Activated effector memory CD4-positive, alpha-beta T cell treated with anti-CD3 and anti-CD28 coated beads, Interleukin-2, amount 50 U/mL, for 16 hours (primary cell): ENCODE measurements at places on chromosomes 12 and 14.

GRCh38 chr12:30152705-30153104 is 369.0 kb upstream of the TMTC1 start:
- DNase-seq, result no peak

- no peak for DNase-seq
These were observed 355.2 kb downstream of the BMP4 start for GRCh38 chr14:53601409-53601808.

GRCh38 chr12:106255952-106256351 is 8.1 kb upstream of the CKAP4 start:
- DNase-seq, result no peak

GRCh38 chr14:98536256-98536655 is 735.7 kb downstream of the BCL11B start:
- DNase-seq, result no peak

- no peak for DNase-seq
These were observed 342.9 kb downstream of the PAWR start for GRCh38 chr12:79347866-79348265.

GRCh38 chr12:39572551-39572950 is 47.1 kb downstream of the ABCD2 start:
- no peak for DNase-seq

DNA sequence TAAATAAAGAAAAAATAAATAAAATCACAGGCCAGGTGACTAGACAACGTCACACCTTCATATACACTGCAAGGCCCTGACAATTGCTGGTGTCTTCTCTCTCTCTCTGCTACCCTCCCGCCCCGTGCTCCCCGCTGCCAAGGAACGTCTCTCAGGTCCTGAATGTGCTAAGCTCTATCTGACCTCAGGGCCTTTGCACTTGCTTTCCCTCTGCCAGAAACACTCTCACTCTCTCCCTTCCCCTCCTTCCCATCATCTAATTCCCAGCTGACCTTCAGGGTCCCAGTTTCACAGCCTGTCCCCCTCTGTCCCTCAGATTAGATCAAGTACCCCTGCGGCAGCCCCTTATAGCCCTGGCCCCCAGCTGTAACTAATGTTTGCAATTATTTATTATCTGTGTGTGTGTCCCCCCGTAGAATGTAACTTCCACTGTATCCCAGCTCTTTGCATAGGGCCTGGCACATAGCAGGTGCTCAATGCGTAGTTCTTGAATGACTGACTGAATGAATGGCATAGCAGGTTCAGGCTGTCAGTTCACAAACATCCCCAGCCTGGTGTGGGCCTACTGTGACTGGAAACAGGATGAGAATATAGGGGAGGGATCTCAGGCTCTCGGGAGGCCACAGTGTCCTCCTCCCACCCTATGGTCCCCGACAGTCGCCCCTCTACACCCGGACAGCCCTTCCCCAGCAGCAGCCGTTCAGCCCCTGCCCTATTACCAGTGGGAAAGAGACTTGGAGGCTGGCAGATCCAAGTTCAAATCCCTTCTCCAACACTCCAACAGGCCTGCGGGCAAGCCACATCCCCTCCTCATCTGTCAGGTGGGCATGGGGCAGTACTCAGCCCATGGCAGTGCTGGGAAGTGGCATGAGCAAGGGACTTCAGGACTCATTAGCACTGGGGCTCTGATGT is 6.6 kb downstream of the BEGAIN start:
- peak; percentile 47 for DNase-seq

DNA sequence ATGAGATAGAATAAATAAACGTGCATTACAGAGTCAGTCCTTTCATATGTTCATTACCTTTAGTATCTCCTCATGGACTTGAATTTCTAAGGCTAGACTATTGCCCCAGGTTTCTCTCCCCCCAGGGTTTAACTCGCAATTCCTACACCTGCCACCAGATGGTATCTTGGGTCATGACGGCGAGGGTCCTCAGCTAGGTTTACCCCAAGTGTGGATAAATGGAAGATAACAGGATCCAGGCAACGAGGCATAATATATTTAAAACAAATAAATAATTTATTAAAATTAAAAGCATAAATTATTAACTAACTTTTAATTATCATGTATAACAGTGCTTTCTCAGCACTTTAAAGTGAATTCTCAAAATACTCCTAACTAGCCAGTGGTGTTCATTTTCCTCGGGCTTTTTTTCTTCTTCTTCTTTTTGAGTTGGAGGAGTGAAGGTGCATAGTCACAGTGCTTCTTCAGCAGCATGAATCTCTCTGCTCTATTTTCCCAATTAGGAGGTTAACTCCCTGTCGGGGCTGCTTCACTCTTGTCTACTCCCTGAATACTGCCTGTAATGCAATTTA is 243.5 kb upstream of the CAND1 start:
- DNase-seq, result peak; percentile 75

DNA sequence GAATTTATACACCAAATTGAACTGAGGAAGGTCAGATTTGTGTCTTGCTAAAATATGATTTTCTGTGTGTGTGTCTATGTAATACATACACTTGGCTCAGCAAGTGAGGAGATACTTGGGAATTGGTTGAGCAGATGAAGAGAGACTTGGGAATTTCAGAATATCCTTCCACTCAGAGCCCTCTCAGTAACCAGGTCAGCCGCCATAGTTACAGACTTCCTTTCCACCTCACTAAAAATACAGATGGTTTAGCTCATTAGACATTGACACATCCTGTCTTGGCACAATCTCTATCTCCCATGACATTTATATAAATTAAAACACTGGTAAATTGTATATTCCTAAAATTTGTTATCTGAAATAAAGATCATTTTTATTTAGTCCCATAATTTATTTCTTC is 15.9 kb downstream of the PIK3C2G start:
- DNase-seq, result no peak

DNA sequence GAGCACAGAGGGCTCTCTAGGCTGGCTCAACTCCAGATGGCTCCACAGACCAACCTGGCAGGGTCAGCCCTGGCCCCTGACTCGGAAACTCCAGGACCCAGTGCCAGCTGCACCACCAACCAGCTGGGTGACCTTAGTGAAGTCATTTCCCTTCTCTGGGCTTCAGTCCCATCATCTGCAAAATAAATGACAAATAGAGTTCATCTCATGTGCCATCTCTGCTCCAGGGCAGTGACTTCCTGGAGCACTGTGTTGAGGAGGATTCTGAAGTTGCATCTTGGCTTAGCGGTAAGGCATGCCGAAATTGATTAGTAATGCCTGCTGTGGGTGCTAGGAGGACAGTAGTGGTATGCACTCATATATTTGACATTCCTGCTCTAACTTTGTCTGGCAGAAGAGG is 31.5 kb downstream of the DTX1 start:
- DNase-seq, result no peak

DNA sequence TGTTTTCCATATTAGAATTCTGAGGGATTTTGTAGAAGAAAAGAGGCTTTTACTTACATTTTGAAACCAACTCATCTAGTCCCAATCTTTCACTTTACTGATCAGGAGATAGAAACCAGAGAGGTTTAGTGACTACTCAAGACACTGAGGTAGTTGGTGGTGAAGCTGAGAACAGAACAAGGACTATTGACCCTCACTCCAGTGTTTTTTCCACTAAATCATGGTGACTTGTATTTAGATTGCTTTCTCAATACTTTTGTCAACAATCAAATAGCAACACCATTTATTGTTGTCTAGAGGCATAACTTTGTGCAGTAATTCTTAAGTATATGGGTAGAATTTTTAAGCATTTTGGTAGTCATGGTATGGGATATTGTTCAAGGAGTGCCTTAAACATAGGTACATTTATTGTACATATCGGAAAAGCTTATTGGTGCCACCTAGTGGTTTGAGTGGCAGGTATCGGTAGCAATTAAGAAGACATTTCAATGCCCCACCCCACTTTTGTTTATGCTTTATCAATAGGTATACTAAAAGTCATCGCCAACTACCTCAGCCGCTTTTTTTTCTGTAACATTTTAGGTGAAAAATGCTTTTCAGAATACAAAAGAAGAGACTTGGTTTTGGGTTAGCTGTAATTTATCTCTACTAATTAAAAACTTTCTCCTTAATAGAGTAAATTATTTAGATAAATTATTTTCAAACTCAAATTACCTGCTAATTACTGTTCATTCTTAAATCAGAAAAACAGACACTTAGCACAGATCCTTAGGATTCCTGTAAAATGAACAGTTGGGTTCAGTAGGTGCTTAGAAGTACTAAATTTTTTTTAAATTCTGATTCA is 47.3 kb upstream of the PAWR start:
- no peak for DNase-seq

GRCh38 chr12:4266990-4267389 is 6.6 kb upstream of the CCND2 start:
- DNase-seq, result no peak

GRCh38 chr14:101932673-101933072 is 31.7 kb upstream of the DYNC1H1 start:
- peak; percentile 45 for DNase-seq

- DNase-seq, result no peak
These were observed 1.4 kb upstream of the CDCA4 start for GRCh38 chr14:105022276-105022670.

GRCh38 chr12:14577344-14577743 is 9.7 kb upstream of the PLBD1 start:
- DNase-seq, result no peak

DNA sequence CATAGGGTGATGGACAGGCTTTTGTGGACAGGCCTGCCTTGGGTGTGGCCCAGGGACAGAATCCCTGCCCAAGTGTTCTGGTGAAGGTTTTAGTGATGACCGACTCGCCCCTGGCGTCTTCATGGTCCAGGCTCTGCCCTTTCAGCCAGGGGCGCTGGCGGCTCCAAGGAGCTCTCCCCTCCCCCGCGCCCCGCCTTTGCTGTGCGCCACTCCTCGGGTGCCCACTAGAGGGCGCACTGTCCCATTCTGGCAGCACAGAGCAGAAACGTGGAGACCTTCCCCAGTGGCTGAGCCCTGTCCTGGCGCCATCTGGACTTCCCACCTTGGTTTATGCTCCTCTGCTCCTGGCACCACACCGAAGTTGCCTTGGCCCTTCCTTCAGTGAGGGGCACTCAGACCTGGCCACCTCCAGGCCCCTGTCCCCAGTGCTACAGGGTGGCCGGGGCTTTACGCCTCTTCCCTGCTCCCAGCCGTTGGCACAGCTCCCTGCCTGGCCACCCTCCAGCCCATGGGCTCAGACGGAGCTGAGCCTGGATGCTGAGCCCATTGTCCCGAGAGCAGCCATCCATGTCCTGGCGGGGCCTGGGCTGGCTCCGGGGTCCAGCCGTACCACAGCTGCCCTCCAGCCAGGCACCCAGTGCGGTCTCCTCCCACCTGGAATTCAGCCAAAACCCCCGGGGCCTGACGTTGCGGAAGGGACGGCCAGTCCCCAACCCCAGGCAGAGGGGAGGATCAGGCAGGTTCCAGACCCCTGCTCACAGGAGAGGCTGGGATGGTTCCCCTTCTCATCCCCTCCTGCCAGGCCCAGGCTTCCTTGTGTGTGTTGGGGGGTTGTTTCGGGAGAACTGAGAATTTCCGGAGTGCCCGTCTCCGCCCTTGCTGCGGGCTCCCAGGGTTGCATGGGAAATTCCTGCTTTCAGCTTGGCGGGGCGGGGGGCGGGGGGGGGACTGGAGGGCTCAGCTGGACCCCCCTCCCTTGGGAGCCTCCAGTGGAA is 5.6 kb upstream of the CRIP1 start:
- peak; percentile 97 for DNase-seq

DNA sequence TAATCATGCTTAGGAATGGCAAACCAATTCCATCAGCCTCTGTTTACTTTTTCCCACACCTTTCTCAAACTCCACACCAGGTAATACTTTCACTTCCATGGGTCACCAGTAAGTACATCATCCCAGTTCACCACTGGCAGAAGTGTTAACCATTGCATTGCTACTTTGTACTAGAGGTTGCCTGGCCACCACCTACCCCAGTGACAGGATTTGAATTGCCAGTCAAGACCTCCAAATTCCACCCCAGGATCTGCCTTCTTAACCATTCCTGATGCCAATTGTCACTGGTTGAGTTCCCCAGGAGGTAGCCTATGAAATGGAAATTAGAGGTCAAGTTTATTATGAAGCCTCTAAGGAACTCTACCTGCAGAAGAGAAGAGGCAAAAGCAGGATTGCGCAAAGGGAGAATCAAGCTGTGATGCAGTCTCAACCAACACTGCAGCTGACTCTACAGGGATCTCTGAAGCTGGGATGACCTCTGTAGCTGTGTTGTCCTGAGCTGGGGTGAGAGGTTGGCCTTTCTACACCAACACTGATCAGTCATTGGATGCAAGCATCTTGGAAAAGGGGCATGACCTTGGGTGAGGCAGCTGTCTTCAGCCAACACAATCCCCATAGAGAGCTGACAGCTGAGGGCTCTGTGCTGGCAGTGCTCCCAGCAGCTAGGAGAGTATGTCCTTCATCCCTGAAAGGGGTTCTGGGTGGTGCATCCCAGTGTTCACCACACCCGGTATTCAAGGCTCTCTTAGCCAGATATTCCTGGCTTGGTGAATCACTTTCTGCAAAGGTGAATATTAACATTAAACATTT is 37.0 kb upstream of the HMGA2 start:
- DNase-seq, result no peak

- DNase-seq, result no peak
These were observed 403 bp upstream of the PNP start for GRCh38 chr14:20468764-20469241.

DNA sequence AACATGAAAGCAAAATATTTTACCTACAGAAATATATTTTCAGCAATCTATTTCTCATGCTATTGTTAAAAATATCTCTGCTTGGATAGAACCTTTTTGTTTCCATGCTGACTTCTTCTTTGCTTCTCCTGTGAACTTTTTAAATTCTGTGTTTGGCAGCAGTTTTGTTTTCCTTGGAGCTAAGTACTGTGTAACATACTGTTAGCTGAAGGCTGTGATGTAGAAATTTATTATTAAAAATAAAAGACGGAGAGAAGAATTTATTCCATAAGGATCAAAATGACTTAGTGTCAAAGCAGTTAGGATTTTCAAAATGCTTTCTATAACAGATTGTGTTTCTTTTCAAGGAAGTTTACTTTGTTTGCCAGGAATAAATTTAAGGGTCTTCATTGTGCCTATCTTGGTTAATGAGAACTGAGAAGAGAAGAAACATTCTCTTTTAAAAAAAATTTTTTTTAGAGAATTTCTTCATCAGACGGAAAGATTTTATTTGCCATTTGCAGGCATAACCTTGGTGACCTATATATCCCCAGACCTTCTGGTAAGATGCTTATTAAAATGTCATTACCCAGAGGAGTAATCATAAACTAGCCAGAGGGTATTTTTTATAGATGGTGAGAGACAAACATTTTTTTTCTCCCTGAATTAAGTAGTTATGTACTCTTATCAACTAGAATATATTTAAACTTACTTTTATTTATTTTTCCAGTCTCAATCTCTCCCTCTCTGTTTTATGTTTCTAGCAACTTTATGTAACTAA is 147.1 kb upstream of the SLCO1C1 start:
- no peak for DNase-seq

DNA sequence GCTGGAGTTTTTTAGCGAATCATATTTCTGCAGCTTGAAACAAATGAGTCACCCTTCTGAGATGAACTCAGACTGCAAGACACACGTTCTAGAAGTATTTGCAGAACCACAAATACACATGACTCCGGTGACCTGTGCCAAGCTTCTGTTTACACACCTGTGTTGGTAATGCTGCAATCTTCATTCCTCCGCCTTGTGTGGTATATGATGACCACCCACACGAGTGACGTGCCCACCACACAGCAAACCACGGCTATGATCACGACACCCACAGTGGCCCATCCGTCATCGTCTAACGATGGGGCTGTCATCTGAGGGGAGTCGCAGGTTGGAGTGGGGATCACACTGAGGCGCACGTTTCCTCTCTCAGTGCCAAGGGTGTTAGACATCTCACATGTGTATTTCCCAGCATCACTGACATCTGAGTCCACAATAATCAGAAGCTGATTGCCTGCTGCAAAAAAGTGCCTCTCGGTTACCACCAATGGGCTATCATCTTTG is 43.0 kb downstream of the LRIG3 start:
- no peak for DNase-seq
